ENCODE measurements at places on chromosomes 7 and 10.

DNA sequence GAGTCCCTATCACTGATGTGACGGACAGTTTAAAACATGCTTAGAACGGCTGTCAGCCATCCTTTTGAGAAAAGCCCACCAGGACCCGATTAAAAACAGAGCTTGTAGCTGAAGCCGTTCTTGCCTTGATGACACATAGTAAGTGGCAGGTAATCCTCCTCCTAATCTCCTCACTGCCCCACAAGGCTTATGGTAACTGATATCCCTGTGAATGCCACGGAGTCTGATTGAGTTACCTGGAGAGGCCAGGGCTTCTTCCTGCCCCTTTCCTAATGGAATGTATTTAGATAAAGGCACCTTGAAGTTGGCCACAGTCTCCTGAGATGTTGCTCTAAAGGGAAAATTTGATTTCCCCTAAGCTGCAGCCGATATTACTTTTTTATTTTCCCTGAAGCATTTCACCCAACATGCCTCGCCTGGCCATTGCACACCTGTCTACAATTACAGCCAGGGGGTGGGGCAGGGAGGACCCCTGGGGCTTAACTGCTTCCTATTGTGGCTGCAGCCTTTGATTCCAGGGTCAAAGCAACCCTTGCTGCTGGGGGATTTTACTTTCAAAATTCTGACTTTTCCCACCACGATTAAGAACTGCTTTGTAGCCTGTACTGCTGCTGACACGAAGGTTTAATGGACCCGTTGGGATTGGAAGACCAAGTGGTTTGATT is 169.0 kb upstream of the GPR26 start:
- DNase-seq: no peak

DNA sequence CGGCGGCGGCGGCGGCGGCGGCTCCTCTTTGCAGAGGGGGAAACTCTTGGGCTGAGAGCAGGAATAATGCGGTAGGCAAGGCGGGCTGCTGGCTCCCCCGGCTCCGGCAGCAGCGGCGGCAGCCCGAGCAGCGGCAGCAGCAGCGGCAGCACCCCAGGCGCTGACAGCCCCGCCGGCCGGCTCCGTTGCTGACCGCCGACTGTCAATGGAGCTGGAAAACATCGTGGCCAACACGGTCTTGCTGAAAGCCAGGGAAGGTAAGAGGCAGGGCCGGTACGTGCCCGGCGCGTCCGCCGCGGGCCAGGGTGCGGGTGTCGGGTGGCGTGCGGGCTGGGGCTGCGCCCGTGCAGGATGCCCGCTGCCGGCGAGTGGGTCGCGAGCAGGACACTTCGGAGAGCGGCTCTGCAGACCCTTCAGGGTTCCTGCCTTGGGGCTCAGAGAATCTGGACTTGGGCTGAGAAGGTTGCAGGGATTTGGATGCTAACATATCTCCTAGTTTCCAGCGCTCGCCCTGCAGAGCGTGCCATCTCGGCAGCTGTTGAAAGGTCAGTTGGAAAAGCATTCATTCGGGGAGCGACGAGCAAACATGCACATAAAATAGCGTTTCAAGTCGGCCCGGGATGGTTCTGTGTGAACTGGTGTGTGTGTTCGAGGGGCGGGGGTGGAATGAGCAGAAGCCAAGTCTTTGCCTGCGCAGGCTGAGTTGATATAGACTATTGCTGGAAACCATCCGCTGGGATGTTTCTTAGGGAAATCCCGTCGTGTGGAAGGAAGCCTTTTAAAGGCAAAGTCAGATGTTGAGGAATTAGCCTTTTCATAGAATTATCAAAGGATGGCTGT is 562 bp downstream of the GRK5 start:
- peak; percentile 73 for DNase-seq

DNA sequence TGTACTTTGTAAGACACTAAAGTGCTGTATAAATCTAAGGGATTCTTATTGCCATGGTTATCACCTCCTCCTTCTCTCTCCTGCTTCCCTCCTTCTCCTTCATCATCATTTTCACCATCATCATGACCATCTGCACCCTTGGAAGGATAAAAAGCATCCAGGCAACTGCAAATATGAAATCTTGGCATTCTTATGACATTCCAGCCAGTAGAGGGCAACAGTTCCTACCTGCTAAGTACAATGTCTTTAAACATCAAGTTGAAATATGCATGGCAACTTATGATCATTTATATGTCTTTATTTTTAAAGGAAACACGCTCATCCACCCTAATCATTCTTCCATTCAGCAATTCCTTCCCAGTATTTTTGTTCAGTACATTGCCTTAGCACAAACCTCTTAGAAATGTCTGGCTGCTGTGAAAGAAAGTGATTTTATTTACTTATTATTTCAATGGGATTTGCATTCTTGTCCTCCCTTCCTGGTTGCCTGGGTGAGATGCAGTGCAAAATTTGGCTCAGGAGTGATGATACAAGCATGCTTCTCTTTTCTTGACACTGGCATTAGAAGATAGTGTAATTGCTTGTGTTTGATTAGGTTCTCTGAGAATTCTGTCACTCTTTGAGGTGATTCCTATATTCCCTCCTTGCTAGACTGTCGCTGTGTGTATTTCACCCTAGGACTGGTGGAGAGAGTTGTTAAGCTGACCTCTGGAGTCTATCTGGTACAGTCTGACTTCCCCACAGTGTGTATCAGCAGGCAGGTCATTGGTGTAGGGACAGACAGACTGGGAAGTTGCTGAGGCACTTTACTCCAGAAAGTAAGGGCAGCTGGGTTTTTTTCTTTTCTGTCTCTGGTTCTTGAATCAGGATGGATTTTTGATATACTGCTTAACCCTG is 188.5 kb upstream of the BMPER start:
- no peak for DNase-seq

DNA sequence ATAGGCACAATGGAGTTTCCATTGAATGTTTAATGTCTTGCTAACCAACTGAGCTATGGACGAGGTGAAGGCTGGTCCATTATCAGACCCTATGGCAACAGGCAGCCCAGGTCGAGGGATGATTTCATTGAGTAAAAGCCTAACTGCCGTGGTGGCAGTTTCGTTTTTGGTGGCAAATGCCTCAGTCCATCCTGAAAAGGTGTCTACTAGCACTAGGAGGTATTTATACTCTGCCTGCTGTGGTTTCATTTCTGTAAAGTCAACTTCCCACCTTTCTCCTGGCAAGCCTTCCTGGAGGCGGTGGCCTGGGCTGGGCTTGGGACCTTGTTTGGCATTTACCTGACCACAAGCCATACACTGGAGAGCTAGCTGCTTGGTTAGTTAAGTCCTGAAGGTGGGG is 75.8 kb downstream of the PRR15 start:
- no peak for DNase-seq

DNA sequence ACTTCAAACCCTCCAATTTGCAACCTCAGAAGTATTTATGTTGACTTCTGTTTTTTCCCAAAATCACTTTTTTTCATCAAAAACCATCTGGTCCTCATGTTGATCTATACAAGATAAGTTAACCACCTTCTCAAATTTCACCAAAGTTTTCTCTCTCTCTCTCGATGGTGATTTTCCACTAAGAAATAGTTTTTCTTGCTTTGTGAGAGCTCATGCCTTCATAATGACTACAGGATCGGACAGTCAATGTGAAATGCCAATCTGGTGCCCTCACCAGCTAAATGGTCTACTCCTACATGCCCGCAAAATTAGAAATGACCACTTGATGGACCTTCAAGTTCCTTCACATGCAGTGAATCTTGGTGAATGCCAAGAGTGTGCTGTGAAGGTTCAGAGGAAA is 40.4 kb downstream of the CNNM1 start:
- no peak for DNase-seq

DNA sequence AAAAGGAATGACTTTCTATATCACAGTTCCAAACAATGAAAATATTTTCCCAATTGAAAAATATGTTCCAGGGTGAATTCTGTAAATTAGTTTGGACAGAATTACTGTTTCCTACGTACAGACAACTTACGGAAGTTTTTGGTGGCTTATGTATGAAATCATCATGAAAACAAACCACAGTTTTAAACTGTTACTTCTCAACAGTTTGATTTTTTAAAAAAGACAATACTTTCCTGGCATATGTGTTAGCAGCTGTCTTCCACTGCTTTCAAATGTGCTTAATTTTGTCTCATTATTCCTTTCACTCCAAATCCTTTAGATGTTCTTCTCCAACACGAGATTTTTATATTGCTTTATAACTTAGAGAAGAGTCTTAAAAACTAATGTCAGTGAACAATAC is 56.2 kb downstream of the SEMA3A start:
- no peak for DNase-seq

- DNase-seq: no peak
These were observed 35.2 kb upstream of the FZD1 start for GRCh38 chr7:91228927-91229558.

DNA sequence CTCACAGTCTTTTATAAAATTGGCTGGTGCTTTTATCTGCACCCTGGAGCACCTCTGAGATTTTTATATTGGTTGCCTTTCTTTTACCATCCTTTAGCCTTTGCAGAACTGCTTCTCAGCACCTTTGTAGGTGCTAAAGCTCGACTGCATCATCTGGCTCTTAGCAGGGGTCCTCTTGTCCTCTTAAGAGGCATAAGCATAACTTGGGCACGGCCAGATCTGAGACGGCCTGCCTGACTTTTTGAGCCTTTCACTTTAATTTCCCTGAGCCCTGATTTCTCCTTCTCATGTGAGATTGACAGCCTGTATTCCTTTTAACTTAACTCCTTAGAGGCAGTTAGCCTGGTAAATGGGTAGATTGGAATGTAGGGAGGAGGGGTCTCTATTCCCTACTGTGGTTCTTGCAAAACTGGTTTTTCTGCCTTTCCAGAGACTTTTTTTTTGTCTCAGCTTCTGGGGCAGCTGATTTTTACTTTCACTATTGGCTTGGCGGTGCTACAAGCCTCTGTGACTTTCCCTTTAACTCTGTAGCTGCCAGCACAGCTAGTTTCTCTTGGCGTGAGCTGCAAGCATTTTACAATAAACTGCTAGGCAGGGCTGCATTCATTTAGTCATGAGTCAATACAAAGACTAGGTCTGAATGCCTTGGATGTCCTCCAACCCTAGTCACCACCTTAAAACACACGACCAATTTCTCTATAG is 24.0 kb downstream of the ZPBP start:
- DNase-seq: no peak

GRCh38 chr7:13508586-13508985 is 480.9 kb downstream of the ETV1 start:
- DNase-seq: no peak

DNA sequence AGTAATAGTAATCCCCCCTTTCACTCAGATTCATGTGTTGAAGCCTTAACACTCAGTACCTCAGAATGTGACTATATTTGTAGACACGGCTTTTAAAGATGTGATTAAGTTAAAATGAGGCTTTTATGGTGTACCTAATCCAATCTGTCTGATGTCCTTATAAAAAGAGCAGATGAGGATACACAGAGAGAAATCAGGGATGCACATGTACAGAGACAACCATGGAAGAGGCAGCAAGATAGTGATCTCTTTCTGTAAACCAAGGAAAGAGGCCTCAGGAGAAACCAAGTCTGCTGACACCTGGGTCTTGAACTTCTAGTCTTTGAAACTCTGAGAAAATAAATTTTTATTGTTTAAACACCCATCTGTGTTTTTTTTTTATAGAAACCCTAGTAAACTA is 44.0 kb upstream of the ZNF365 start:
- DNase-seq: no peak

- no peak for DNase-seq
These were observed 5.2 kb downstream of the ZNF365 start for GRCh38 chr10:62379394-62379793.

DNA sequence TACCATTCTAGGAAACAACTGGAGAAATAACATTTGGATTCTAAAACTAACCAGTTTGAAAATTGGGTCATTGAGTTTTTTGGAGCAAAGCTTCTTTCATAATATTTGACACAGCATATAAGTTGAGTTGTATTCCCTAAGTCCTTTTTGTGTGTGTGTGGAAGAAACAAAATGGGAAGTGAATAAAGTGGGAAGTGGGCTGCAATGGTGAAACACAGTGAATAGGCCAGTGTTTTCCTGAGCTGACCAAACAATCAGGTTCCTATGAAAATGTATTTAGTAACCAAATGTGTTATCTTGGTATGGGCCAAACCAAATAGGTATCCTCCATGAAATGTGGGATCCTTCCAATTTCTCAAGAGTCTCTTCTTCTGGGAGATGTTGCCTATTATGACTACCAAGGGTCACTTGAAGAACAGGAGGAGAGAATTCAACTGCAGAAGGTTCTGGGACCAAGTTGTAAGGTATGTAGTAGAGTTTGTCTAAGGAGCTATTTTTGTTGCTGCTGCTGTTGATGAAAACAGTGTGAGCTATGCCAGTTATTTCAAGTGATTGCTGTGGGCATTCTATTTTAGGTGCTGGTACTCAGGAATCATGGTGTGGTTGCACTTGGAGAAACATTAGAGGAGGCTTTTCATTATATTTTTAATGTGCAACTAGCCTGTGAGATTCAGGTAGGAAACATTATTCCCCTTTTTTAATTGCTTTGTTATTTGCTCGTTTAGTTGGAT is 88.3 kb upstream of the MXI1 start:
- DNase-seq: no peak

DNA sequence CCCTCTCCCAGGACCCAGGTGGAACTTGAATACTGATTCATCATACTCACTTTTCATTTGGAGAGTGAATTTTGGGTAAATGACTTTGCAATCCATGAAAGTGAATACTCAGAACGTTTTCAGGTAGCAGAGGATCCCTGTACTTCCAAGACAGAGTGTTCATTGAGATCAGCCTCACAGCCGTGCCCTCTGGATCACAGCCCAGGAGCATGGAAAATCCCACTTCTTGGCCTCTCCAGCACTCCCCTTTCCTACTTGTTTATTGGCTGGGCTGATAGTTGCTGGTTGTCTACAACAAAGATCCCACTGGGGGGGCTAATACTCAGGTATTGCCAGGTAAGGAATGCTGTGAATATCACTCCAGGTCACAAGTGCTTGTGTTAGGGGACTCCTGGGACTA is 5.9 kb downstream of the GCK start:
- DNase-seq: no peak

DNA sequence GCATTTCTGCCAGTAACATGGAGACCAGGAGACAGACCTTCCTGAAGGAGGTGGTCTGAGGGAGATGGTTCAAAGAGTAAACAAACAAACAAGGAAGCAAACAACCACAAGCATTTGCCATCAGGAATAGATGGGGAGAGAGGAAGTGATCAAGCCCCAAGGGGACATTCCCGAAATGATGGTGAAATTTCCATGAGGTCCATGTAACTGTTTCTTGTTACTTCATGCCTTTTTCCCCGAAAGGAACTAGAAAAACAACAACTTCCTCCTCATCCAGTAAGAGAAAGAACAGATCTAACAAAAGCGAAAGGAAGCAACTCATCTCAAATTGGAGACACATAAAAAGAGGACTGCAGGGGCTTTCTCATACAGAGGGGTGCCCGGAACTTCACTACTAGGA is 152.5 kb upstream of the ZNF32 start:
- DNase-seq: no peak

GRCh38 chr7:22351878-22352277 is 5.1 kb downstream of the RAPGEF5 start:
- DNase-seq: no peak

- DNase-seq: peak; percentile 57
These were observed 1.9 kb downstream of the INA start for GRCh38 chr10:103278862-103279298.

- DNase-seq: no peak
These were observed 7.7 kb downstream of the PON1 start for GRCh38 chr7:95316588-95316987.

- DNase-seq: no peak
These were observed 12.0 kb downstream of the INPP5F start for GRCh38 chr10:119737823-119738222.

Measured in activated T-cell treated with anti-CD3 and anti-CD28 coated beads, Interleukin-2, amount 50 U/mL, for 24 hours (primary cell).